Spleen (tissue), 13 donors: ENCODE measurements at places on chromosomes 16 and 17.

DNA sequence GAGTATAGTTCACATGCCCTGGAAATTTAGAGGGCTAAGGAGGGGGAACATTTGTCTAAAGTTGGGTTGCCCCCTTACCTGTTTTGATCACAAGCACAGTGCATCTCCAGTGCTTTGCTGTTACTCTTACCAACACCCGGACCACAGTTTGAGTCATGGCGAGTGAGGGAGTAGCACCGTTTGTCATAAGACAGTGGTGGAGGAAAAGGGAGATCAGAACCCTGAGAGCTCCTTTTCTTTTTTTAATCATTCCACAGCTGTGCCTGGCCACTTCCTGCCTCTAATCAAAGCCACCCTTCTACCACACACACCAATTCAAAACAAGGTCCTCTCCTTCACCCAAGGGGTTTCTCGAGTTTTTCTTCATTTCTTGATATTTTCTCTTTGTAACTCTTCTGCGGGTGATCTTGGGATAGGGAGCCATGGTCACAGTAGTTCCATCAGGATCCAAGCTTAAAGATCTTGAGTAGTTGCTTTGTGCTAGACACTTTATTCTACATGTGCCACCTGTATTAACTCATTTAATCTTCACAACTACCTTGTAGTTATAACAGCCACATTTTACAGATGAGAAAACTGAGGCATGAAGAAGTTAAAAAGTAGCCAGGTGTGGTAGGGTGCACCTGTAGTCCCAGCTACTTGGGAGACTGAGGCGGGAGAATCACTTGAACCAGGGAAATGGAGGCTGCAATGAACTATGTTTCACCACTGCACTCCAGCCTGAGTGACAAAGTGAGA, 5.0 kb upstream of the MYL4 start:
- DNase-seq, result no peak

- no peak for DNase-seq
These were observed 70.1 kb downstream of the EMP2 start for GRCh38 chr16:10510279-10510678.

DNA sequence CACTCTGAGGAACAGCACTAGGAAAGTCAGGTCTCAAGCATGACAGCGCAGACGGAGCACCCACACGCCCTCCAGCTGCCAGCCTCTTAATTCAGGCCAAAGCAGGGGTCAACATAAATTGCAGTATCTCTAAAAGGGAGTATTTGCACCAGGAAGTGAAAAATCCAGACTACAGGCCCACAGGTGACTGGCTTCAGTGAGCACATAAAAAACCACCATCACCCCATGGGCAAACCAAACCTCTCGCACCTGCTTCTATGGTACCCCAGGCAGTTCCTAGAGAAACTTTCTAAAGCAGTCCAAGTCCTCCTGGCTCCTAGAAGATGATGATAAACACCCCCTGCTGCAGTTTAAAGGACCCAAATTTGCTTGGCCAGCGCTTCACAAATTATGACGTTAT, 129.8 kb downstream of the ZNF423 start:
- DNase-seq, result no peak

- DNase-seq, result no peak
These were observed 1.3 kb downstream of the CDH13 start for GRCh38 chr16:82628088-82628423.

- peak; percentile 95 for DNase-seq
These were observed 11.8 kb upstream of the SLFN13 start for GRCh38 chr17:35460354-35460851.

DNA sequence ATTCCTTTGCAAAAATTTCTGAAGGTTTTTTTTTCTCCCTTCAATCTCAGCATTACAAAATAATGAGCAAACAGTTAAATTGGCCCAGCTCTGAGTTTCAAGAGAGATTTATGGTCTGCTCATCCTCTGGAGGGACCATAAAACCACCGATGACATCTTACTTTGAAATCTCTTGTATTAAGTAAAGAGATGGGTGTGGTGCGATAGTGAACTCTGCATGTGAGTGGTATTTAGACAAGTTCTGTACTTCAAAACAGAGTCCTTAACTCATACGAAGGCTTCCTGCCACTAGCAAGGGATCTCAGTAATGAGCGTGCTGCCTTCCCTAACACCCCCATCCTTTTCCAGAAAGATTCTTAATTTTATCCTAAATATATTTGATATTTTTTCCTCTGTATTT, 2.1 kb downstream of the FAM20A start:
- no peak for DNase-seq

- no peak for DNase-seq
These were observed 22.8 kb downstream of the ATP6V0D1 start for GRCh38 chr16:67458121-67458641.

- DNase-seq, result peak; percentile 22
These were observed 11.8 kb downstream of the MPO start for GRCh38 chr17:58268774-58269556.

- DNase-seq, result peak; percentile 96
These were observed at the start of gene COPRS for GRCh38 chr17:31858642-31859486. COPRS (minus strand) TSS chr17:31859244; CDS start chr17:31859199, 45 bp downstream.

DNA sequence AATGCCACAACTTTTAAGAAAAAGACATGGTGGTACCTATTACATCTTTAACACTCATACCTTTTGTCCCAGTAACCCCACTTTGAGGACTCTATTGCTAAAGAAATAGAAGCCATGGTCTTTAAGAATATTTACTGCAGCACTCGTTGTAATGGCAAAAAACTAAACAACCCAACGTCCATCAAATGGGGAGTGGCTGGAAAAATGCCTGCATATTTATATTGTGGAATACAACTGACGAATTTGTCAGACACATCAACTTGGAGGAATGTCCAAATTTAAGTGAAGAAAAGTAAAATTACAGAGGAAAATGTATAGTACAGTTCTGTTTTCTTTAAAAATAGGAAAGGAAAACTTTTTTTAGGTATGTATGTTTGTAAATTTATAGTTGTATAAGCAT, 47.8 kb downstream of the STX8 start:
- no peak for DNase-seq

- no peak for DNase-seq
These were observed 4.8 kb downstream of the SYNGR2 start for GRCh38 chr17:78173097-78173715.

DNA sequence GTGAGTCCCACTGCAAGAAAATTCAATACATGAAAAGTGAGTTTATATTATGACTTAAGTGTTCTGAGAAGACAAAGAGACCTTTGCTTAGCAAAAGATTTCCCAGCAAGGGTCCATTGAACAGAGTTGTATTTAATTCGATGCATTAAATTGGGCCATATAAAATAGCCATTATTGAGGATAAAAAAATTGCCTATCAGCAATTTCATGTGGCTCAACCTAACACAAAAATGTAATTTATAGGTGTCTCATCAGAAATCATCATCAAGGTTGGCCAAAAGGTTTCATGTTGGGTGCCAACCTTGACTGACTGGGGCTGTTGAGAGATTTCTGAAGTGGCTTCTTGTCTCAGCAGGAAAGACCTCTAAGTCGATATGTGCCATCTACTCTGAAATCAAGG, 84.8 kb upstream of the TOX3 start:
- no peak for DNase-seq

GRCh38 chr16:74699666-74700065, 996 bp downstream of the MLKL start:
- DNase-seq, result no peak

- DNase-seq, result peak; percentile 65
These were observed 1.8 kb upstream of the MYADML2 start for GRCh38 chr17:81948635-81949378.

- no peak for DNase-seq
These were observed 22.9 kb downstream of the COPZ2 start for GRCh38 chr17:48014595-48015111.

DNA sequence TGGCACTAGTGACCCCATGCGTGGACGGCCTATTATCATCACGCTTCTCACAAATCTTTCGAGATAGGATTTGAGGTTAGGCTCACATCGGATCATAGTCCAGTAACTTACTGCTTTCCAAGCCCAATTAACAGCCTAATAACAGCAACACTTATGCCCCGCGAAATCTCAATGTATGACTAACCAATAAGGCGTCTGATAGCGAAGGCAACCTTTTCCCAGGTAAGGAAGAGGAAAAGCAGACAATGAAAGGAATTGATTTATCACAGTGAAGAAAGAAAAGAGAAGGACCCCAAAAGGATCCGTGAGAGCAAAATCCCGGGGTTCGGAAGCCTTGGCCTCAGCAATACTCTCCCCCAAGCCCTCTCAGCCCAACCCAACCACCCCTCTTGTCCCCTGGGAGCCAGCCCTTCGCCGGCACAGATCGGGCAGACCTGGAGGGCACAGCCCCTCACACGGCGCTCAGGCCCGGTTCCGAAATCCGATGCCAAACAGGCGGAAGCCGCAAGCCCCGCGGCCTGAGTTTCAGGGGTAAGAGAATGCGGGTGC, 534 bp downstream of the GPATCH8 start:
- DNase-seq, result peak; percentile 85

DNA sequence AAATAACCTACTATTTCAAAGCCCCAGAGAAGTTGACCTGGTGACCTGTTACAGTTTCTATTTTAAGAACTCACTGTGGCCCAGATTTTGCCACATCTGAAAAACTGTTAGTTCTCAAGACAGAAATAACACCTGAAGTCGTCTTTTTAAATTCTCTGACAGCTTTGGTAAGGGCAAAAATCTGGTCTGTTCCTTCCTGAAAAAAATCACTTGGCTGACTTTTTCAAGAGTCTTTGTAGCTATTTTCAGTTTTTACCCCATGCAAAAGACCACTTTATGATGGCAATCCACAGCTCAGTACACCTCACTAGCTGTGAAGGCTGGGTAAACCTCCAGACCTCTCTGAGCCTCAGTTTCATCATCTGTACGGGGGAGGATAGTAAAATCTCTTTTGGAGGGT, 60.7 kb upstream of the SREBF1 start:
- no peak for DNase-seq

DNA sequence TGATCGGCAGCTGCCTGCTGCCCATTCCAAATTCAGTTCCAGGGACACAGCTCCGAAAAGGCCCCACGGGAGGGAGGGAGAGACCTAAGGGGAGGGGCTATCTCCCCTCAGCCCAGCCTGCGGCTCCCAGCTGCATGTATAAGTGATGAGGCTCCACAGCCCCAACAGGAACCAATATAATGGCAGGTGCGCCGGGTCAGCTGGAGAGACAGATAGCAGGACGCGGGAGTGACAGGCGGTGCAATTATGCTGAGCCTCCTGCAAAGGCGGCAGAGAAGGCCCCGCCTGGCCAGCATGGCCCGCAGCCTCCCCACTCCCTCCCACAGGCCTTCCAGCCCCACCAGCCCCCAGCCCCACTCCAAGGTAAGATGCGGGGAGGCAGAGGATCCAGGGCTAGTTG, 8.1 kb upstream of the C1QL1 start:
- no peak for DNase-seq

GRCh38 chr17:40547785-40548478, 17.3 kb downstream of the CCR7 start:
- no peak for DNase-seq

GRCh38 chr17:64687376-64687775, 25.3 kb upstream of the SMURF2 start:
- DNase-seq, result no peak

GRCh38 chr17:49194297-49194607, 16.1 kb downstream of the GNGT2 start:
- no peak for DNase-seq

DNA sequence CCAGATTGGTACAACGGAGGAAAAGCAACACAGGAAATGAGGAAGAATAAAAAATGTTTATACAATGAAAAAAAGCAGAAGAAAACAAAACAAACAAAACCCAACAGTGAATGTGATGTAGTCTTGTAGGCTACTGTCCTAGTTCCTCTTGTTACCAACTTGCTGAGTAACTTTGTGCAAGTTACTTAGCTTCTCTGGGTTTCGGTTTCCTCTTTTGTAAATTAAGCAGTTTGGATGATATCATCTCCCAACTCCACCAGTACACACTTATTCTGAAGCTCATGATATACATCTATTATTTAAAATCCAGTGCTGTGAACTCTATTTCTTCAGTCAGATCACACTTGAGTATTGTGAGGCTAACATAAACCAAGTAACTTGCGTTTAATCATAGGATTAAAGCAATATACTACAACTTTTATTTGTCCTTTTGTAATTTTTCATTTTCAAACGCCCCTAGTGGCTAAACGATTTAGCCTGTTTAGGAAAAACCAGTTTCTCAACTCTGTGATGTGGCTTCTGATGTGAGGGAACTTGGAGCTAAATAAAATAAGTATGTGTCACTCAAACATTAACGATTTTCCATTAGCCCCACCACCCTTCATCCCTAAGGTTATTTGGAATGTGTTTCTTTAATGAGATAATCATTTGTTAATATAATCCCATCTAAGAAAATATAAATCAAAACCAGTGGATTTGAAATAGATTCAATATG, 1.4 kb upstream of the UNK start:
- no peak for DNase-seq

DNA sequence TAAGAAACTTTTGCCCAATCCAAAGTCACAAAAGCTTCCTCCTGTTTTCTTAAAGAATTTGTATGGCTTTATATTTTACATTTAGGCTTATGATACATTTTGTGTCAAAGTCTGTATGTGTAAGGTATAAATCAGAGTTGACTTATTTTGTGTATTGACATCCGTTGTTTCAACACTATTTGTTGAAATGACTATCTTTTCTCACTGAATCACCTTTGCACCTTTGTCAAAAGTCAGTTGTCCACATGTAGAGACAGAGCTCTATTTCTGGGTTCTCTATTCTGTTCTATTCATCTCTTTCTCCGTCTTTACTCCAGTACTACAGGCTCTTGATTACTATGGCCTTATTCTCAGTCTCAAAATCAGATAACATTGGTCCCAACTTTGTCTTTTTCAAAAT, 73.2 kb downstream of the C16orf78 start:
- no peak for DNase-seq

DNA sequence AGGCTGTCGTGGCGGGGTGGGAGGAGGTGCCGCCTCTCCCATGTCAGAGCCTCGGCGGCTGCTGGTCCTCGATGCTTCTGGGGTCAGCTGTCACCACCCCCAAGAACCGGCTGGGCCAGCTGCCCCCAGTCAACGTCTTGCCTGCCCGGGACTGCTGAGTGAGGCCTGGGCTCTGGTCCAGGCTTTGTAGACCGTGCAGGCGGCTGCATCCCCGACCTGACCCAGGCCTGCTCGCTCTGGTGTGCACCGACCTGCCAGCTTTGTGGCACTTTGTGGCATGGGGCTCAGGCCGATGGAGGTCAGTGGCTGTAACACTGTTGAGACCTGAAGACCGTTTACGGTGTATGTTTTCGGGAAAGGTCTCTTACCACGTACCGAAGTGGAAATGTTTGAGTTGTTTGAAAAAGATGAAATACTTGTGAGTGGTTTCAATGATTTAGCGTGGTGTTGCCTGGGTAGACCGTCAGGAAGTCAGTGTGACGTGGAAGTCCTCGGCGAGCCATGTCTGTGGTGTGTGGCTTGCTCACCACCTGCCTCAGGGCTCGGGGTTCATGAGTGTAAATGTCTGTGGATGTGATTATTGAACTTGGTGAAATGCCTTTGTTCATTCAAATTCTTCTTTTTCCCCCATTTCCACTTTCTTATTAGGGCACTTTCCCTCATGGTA, 53.2 kb upstream of the ZNF750 start:
- peak; percentile 86 for DNase-seq

DNA sequence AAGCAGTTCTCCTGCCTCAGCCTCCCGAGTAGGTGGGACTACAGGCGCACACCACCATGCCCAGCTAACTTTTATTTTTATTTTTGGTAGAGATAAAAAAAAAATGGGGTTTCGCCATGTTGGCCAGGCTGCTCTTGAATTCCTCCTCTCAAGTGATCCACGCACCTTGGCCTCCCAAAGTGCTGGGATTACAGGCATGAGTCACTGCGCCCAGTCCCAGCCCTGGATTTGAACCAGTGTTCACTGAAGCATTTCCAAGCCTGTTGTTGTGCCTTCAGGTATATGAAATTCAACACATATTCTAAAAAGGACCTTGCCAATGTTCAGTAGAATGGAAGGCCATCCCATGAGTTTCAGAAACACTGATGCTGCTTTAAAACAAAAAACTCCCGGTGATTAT, 165.3 kb downstream of the SLC39A11 start:
- no peak for DNase-seq
